Astrocyte (in vitro differentiated cells and primary cell): ENCODE measurements at places on chromosomes 13 and 19.

DNA sequence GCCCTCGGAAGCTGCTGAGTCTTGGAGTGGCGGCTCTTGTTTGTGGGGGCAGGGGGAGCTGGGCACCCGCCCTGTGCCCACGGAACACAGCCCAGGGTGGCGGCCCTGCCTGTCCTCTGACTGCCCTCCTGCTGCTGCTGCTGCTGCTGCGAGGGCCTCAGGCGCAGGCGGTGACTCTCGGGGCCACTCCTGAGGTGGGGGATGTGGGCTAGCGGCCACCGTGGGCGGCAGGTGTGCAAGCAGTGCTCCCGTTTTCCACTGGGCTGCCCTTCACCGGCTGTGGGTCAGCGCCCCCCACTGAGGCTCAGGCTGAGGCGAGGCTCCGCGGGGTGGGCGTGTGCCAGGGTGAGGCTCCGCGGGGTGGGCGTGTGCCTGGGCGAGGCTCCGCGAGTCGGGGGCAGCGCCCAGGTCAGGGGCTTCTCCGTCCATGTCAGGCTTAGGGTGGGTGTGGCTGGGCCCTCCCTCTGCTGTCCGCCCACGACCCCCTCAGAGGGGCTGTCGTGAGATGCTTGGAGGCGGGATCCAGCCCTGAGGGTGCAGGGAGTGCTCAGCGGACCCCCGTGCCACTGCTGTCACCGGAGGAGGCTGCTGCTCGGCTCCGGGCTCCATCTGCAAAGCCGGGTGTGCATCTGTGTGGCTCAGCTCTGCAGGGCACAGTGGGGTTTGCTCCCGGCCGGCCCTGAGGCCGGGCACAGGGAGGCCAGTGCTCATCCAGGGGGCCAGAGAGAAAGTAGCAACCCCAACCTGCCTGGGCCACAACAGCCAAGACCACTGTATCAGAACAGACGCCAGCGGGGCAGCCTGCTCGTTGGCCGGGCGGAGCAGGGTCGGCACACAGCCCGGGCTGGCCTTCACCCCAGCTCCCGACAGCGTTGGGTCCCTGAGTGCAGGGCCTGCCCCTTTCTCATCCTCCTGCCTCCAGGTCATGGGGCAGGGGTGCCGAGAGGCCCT lies 14.5 kb downstream of the CSNK1G2 start:
- DNase-seq: no peak

DNA sequence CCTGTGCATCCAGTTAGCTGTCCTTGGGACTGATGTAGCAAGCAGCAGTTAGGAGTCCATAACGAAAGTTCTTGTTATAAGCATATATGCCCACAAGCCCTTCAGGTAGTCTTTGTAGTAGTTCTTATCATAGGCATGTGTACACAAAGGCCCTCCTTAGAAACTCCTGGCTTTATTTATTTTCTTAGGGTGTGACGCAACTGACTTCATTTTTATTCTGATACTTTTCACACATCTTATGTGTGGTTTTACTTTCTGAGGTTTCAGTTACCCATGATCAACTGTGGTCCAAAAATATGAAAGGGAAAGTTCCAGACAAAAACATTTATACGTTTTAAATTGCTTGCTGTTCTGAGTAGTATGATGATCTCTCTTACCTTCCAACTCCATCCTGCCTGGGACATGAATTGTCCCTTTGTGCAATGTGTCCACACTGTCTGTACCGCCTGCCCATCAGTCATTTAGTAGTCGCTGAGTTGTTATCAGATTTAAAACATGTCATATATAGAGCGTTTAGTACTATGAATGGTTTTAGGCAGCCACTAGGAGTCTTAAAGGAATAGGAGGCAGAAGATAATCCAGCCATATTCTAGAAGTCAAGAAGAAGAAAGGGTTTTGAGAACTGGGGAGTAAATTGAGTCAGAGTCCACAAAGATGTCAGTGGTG lies 19.4 kb downstream of the GPC5 start:
- DNase-seq: no peak

DNA sequence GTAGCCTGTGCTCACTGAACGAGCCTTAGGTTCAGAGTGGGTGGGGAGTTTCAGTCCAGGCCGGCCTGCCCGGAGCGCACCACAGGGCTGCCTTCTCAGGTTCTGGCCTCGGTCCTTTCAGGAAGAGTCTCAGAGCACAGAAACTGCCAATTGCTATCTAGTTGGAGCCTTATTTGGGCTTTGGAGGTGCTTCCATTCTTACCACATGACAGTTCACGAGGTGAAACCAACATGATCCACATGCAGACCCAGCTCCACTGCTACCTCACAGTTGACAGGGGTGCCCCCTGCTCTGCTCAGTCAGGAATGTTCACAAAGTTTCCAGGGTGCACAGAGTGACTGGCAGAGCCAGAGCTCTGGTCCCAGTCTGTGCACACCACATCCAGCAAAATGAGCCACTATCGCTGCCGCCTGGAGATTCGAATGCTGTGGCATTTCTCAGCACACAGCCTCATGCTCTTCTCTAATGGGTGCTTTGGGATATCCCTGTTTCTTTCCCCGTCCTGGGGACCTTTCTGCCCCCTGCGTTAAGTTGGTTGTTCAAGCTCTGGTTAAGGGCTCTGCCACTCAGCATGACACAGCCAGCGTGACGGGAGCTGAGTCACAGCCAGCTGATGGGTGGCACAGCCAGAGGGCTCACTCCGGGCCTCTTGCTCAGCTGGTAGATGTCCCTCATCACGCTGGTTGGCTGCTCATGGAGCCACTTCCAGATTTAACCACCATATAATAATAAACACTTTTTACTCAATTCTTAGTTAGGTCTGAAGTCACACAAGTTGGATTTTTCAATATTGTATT lies 7.5 kb upstream of the SACS start:
- DNase-seq: no peak

GRCh38 chr13:101412076-101412475 lies 4.2 kb downstream of the NALCN start:
- no peak for DNase-seq

- DNase-seq: no peak
These were observed 217.9 kb downstream of the RFC3 start for GRCh38 chr13:34035676-34036325.

DNA sequence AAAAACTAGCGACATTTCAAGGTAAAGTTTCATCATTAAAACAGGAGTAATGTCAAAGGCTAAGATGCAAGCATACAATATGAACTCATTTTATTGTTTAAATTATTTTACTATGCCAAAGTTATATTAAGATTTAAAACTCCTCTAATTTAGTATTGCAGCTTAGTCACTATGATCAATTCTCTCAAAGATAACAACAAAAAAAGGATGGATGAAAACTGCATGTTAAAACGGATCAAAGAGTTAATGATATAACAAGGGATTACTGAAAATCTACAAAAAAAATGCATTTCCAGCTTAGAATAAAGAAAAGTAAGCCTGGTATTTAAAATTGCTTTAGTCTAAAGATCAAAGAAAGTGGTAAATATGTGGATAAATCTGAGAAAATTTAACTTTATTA lies 587.8 kb upstream of the PCDH20 start:
- no peak for DNase-seq

- no peak for DNase-seq
These were observed 186.2 kb downstream of the TEX29 start for GRCh38 chr13:111506621-111507020.

DNA sequence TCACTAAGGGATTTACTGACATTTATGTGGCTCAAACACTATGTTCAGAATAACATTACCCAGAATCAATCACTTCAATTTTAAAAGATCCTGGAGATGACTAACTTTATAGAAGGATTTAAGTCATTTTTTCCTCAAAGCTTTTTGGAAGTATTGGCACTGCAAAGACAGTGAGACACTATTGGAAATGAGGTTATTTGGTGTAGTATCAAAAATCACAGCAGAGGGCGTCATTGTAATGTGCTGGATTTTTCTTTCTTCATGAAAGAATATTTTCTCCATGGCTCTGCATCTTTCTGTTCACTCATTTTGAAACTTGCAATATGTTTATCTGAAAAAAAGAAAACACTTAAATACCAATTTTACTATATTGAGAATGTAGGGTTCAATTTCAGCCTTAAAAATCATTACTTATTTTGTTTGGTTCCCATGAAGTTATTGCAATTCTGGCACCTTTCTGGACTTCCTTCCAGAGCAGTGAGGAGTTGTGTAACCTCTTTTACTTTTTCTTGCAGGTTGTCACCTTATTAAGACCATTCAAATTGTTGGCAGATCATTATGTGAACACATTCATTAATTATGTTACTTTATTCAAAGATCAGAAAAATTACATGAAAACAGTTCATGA lies 3.7 kb upstream of the CSNK1A1L start:
- DNase-seq: peak; percentile 21

- peak; percentile 4 for DNase-seq
These were observed 2.6 kb upstream of the CARD8 start for GRCh38 chr19:48258350-48258749.
